ENCODE measurements at places on chromosomes 5 and 9. TPM values are rescaled to one million over a fixed set of nuclear protein-coding genes. Genes with fewer than 3 reads are reported as not detected.

DNA sequence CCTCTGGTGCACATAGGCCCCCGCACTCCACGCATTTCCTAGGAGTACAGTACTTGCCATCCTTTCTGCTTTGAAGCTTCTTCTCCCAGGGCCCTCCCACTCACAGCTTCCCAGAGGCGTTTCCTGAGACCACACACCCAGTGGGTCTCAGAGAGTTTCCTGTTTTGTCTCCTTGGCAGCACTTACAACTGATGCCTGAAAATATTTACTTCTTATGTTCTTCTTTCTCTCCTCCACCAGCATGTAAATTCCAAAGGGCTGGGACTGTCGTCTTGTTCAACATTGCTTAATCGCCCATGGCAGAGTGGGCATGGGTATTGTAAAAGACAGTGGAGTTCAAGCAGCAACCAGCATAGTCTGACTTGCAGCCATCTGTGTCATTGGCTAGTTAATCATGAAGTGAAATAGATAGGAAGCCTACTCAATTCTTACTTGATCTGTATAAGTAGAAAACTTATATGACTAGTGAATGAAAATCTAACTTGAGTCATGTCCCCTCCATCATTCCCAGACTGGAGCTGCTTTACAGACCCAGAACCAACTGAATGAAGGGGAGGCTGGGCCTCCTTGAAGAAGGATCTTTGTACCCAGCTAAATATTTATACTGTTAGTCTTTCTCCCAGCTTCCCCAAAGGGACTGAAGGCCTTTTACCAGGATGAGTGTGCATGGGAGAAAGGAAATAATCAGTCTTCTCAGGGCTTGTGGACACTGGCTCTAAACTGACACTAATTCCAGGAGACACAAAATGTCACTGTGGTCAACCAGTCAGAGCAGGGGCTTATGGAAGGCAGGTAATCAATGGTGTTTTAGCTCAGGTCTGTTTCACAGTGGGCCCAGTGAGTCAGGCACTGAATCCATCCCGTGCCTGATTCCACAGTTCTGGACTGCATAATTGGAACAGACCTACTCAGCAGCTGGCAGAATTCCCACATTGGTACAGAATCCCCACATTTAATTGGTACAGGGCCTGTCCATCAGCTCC, 116.4 kb downstream of the SV2C start:
- no peak for DNase-seq

FAM151B gene
- total RNA-seq = not detected

DNA sequence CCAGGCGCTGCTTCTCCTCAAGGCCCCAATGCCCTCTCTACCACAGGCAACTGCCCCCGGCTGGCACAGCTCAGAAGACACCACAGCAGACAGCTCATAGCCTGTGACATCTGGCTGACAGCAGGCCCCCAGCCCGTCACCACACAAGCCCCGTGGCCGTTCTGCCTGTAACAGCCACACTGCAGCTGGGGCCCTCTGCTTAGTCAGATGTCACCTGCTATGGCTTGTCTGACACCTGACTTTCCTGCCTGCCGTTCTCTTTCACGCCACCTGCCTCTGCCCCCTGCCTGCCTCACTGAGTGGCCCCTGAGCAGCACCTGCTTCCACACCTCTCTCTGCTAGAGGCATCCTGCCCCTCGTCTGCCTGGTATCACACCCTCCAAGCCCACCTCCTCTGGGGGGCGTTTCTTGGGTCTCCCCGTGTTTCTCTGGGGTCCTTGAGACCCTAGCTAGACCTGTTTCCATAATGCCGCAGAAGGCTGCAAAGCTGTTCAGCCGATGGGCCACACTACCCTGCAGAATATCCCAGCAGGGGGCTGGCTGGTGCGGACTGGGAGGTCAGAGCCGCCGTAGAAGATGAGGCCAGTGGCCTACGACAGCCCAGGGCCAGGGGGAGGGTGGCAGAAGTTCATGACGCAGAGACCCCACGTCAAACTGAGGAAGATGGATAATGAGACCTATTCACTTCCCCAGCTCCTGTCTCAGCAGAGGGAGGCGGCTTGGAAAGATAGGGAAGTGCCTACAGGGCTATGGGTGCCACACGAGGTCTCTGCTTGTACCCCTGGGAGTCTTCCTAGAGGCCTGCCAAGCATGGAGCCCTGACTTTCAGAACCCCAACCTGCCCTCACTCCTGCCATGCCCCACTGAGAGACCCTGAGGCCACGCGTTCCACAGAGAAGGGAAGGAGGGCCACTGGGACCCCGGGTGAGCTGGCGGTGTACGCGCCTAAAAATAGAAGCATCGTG, 95.1 kb downstream of the ZNF354C start:
- no peak for DNase-seq

- no peak for DNase-seq
These were observed 117.5 kb upstream of the MTAP start for GRCh38 chr9:21684831-21685362.

GRCh38 chr5:164073081-164073480, 567.7 kb downstream of the MAT2B start:
- no peak for DNase-seq

DNA sequence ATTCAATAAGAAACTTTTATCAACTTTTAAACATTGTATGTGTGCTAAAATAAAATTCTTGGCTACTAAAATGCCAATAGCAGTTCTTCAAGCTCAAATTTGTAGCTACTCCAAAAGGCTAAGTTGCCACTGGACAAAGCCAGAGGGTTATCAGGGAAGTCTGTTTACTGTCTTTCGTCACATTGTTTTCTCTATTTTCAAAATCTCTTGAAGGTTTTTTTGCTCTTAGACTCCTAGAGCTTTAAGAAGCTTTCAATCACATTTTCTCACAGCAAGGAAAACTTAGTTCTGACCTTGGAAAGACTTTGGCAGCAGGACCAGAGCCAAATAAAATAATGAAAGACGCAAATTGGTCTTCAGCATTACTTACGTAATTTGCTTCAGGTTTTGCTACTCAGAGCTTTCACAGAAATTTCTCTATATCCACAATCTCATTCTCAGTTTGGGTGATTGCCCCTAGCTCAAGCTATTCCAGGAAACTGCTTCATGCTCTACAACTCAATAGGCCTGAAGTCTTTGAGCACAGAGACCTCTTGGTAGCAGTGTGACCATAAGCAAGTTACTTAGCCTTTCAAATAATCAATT, 257.7 kb downstream of the GABRG2 start:
- no peak for DNase-seq

BAAT gene
- total RNA-seq = 0.58 TPM

DNA sequence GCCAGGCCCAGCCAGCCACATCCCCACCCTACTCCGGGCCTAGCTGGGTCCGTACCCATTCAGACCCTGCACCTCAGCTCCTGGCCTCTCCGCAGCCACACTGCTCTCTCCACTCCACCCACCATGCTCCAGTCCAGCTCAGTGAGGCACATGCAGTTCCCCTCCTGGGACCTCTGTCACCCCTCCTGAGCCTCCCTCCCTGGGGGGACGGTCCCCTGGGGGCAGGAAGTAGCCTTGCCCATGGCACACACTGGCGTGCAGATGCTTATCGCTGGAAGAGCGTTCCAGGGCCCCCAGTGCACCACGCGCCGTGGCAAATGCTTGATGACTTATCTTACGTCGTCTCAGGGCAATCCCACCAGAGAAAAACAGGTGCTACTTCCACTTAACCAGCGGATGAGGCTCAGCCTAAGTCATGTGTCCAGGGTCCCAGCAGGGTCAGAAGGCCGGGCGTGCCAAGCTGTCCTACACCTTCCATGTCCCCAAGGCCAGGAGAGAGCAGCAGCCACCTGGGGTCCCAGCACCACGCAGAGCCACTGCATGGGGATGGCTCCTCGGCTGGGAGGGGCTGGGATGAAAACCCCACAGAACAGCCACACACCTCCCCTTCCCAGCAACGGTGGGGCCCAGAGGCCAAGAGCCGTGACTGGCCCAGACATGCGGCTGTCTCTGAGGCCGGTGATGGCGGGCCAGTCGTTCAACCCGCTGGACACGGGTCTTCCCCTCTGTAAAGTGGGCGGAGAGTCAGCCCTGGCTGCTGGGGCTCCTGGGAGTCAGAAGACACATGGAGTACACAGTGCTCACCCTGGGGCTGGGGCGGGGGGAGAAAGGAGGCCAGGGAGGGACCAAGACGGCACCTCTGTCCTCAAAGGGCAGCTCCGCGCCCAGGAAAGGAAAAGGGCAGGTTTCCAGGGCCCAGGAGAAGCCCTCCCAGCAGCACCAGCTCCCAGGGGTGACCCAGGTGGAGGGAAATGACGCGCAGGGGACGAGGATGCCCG, 2.6 kb upstream of the CCDC187 start:
- DNase-seq = peak; percentile 27

DNAH5 gene
- 0.56 TPM for total RNA-seq

DNA sequence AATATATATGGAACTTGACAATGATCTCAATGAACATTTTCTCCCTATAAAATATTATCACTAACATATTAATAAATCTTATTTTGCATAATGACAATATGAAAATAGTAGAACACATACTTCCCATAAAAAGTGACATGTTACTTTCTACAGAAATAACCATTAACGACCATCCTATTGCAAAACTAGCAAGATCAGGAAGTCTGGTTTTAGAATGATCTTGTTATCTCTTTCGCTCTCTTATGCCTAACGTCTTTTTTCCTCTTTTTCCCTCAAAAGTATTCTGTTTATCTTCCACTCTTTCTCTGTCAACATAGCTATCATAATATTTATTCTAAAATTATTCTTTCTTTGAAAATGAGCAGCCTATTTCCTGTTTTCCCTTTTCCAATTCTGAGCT, 21.6 kb upstream of the C5orf46 start:
- no peak for DNase-seq

DNA sequence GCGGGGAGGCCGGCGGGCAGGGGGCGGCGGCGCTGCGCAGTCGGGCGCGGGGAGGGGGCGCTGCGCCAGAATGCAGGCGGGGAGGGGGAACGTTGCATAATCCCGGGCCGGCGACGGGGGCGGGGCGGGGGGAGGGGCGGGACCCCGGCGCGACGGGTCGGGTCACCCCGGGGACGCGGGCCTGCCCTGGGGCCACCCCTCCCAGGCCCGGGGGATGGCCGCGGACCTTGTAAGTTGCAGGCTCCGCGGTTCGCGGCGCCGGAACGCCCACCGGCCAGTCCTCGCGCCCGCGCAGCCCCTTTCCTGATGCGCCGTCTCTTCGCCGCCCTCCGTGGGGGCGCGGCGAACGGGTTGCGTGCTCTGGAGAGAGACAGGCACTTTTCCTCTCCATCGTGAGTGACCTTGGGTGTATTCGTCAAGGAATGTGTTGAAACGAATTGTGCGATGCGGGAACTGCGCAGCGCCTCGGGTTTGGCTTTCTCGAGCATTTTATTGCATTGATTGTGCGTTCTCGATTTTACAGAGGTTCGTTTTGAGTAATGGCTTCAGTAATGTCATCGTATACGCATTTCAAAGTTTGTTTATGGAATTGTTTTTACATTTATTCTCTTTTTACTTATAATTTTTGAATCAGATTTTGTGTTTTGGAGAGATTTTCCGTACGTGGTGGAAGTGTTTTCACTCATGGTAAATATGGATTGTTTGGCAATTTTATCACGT, 802 bp downstream of the SPIN1 start:
- peak; percentile 82 for DNase-seq

DNA sequence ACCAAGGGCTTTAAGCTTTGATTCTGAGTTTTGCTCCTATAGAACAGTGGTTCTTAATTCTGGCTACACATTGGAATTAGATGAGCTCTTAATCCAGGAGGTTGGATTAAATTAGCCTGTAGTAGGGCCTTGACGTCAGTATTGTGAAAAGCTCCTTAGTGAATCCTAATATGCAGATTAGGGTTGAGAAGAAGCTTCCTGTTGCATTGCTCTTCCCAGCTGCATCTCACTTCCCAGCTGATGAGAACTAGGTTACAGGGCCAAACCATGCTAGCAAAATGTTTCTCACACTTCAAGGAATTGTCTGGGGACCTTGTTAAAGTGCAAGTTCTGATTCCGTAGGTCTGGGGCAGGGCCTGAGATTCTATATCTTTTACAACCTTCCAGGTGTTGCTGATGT, 300.0 kb downstream of the ZSWIM6 start:
- DNase-seq = no peak

TLX3 gene
- 0.83 TPM for total RNA-seq

GRCh38 chr5:55731848-55732247, 6.0 kb upstream of the DDX4 start:
- no peak for DNase-seq

GRCh38 chr9:111940697-111941096, 44.1 kb downstream of the UGCG start:
- DNase-seq = no peak

GRCh38 chr5:114977979-114978573, 191.6 kb downstream of the TRIM36 start:
- no peak for DNase-seq

GRCh38 chr5:96692441-96692840, 30.3 kb downstream of the CAST start:
- no peak for DNase-seq

- no peak for DNase-seq
These were observed 105.8 kb downstream of the DOCK2 start for GRCh38 chr5:169742771-169743296.

DNA sequence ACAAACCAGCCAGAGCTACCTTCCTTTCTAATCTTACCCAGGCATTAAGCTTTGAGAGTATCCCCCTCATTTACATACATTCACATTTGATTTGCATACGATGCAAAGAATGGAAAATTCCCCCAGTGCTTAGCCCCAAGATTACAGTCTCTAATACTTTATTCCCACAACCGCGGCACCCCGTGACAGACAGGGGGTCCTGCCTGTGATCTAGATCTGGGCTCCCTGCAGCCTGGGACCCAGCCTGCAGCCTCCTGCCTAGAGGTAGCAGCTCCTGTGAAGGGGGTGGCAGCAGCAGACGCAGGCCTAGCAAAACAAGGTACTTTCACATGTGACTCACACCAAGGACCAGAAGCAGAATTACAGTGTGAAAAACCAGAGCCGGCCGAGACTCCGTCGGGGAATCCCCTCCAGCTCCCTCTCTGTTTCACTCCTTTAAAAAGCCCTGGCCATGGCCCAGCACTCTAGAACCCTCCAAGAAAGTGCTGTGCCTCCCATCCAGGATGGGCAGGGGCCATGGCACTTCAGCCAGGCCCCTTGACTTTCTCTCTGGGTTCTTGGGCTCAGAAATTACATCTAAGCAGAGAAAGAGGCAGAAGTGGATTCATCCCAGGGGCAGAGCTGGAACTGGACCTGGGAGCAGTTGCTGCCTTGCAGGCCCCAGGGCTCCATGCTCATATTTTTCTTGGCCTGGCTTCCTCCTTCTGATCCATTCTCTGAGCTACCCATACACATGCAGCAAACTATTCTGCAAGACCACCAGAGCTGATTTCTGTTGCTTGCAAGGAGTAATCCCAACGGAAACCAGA, 14.0 kb upstream of the TCF7 start:
- peak; percentile 60 for DNase-seq

ARSI gene
- 6.9 TPM for total RNA-seq

AMBP gene
- 4.0 TPM for total RNA-seq

All from GM23338 (cell line).